Smooth muscle cell of trachea (primary cell): ENCODE measurements at places on chromosomes 12 and 14. TPM values are rescaled to one million over a fixed set of nuclear protein-coding genes. Genes with fewer than 3 reads are reported as not detected.

Gene RTN1
- total RNA-seq = 0.17 TPM in 1 of 2 replicates, not detected in the other

Gene DPF3
- 7.9 and 13.9 TPM in 2 replicates for total RNA-seq

Gene LAG3
- 0.15 and 0.17 TPM in 2 replicates for total RNA-seq

Gene OVCH1
- 0.15 and 0.83 TPM in 2 replicates for total RNA-seq

Gene NOS1
- total RNA-seq = not detected in 2 replicates

Gene AGAP2
- total RNA-seq = 0.15 and 0.50 TPM in 2 replicates
